ENCODE measurements at places on chromosomes 6 and 20.

- no peak for DNase-seq
Measured at GRCh38 chr20:12969071-12969669, 39.6 kb upstream of the SPTLC3 start.

DNA sequence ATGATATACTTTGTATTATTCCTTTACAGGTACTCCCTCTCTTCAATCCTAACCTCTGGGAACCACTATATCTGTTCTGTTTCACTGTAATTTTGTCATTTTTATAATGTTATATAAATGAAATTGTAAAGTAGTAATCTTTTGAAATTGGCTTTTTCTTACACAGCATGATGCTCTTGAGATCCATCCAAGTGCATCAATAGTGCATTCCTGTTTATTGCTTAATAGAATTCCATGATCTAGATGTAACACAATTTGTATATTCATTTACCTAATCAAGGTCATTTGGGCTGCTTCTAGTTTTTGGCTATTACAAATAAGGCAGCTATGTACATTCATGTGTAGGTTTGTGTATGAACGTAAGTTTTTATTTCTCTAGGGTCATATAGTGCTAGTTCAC lies 174.6 kb downstream of the KHDC1L start:
- no peak for DNase-seq

DNA sequence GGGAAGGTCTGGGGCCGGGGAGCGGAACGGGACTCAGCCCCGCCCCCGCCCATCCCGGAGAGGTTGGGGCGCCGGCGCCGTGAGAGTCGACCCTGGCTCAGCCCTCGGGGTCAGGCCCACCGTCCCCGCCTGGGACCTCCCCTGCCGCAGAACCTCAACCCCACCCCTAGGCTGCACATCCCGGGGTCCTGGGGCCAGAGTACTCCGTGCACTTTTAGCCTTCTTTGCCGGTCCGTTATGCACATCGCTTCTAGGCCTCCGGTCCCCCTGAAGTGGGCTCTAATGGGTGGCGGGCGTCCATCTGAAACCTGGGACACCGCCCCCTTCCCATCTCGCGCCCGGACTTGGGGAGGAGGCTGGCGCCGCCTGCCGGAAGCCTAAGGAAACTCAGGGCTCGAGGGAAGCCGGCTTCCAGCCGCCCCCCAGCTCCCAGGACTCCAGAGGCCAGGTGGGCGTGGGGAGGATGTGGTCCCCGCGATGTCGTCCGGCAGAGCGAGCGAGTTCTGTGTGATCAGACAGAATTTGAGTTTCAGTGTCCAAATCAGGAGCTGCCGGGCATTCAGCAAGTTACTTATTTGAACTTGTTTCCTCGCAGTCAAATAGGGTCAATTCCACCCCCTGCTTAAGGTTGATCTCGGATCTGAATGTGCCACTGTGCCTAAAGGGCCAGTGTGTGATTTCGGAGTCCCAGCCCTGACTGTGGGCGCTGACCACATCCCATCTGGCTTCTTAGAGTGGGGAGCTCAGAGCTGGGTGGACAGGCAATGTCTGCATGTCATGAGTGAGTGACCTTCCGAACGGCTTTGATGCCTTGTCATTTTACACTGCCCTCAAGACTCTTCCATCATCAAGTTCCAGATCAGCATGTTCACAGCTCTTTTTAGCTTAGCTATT lies 47.6 kb downstream of the CPXM1 start:
- no peak for DNase-seq

DNA sequence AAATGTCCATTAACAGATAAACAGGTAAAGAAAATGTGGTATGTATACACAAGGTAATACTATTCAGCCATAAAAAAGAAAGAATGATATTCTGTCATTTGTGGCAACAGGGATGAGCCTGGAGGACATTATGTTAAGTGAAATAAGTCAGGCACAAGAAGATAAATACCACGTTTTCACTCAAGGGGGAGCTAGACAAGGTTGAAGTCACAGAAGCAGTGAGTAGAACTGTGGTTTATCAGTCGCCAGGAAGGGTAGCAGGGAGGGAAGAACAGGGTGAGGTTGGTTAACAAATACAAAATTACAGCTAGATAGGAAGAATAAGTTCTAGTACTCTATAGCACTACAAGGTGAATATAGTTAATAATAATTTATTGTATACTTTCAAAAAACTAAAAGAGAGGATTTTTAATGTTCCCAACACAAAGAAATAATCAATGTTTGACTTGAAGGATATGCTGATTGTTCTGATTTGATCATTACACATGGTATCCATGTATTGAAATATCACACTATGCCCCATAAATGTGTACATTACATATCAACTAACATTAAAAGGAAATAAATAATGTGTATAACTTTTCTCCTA lies 21.1 kb downstream of the RTN4IP1 start:
- DNase-seq: no peak

DNA sequence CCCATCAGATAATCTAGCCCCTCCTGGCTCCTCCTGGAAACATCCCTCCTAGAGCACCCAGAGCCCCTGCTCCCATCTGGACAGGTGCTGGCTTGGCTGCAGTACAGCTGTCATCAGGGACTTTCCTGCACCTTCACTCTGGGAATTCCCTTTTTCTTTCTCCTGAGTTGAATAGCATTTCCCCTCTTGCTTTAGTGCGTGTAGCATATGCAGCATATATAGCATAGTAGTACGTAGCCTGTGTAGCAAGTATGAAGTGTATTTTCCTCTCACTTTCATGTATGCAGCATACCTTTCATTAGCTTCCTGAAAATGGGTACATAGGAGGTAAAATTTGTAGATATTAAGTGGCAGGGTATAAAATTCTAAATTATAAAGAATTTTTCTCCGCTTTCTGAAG lies 352.9 kb downstream of the ESR1 start:
- DNase-seq: no peak

DNA sequence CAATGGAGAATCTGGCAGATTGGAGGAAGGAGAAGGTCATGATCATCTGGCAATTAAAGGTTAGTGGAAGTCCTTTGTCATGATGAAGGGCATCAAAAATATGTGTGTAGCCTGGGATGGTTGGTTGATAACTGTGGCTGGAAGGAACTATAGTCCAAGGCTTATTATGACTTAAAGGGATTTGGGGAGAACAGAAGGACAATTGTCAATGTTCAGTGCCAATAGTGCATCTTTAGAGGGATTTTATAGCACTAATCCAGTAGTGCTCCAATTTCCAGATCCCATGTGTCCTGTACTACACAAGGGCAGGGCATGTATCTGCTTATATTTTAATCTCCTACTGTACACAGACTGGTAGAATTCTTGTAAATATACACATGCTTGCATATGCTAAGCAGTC lies 5.0 kb upstream of the ZBTB24 start:
- no peak for DNase-seq

- DNase-seq: no peak
Measured at GRCh38 chr6:52138284-52138683, 47.9 kb upstream of the IL17A start.

DNA sequence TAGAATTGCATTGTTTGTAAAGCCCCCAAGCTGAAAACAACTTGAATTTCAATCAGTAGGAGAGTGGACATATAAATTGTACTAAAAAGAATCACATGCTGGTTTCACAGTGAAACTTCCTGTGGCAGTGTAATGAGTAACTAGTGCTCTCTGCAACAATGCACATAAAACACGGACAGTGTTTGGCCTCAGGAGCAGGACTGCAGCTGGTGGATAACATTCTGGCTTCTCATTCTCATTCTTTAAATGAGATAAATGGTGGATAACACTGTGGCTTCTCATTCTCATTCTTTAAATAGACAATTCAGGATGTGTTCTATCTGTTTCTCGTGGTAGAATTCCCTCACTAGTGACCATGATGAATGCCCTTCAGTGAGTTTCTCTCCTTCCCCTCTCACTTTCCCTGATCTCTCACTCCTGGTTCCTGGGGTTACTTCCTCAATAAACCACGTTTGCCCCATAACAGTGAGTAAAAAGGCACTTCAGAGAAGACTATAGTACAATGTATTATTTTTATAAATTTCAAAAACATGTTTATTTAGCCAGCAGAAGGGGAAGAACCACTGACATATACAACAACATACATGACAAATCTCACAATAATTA lies 59.9 kb downstream of the SLC22A2 start:
- no peak for DNase-seq

DNA sequence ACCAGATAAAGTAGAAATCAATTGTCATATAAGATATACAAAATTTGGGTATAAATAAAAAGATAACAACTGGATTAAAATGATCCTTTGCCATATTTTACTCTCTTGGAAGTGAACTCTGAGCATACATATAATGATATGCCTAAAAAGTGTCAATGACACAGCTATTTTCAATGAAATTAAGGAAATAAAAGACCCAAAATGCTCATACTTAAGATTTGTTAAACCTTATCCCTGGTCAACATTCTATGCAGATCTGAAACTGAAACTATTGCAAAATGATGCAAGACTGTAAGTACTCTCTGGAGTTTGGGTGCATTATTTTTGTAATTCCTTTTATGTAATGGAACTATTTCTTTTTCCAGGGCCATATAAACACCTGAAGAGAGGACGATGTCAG lies 119.0 kb upstream of the SGK1 start:
- no peak for DNase-seq

DNA sequence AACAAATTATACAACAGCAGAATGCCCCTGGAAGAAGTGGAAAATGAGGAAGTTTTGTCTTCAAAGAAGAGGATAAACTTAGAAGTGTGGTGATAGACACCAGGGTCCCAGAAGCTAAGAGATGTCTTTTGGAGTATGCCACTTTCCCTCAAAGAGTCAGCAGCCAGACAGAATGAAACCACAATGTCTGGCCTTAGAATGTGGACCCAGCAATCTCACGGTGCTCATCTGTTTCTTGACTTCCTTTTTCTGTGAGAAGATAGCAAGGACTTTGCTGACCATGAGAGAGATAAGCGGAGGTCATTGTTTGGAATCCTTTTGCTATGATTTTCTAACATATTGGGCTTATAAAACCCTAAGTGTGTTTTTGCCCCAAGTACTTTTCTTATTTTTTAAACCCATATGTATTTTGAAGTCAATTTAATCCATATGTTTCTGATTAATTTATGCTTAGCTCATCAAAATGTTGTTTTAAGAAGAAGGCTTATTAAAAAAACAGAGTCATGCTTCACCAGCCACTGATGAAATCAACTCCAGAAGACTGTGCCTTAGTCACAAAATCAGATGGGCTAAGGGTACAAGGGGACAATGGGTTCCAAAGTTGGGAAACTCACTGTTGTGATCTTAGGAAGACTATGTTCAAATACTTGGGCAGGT lies 451.2 kb upstream of the JAG1 start:
- DNase-seq: no peak

GRCh38 chr20:25761596-25761995 lies 64.9 kb upstream of the ZNF337 start:
- DNase-seq: no peak

GRCh38 chr20:5001174-5002076 lies at the start of gene SLC23A2:
Gene SLC23A2, minus strand, starts transcription at chr20:5001510. Its CDS starts 68,948 bp downstream, at chr20:4932562.
- DNase-seq: peak; percentile 55

DNA sequence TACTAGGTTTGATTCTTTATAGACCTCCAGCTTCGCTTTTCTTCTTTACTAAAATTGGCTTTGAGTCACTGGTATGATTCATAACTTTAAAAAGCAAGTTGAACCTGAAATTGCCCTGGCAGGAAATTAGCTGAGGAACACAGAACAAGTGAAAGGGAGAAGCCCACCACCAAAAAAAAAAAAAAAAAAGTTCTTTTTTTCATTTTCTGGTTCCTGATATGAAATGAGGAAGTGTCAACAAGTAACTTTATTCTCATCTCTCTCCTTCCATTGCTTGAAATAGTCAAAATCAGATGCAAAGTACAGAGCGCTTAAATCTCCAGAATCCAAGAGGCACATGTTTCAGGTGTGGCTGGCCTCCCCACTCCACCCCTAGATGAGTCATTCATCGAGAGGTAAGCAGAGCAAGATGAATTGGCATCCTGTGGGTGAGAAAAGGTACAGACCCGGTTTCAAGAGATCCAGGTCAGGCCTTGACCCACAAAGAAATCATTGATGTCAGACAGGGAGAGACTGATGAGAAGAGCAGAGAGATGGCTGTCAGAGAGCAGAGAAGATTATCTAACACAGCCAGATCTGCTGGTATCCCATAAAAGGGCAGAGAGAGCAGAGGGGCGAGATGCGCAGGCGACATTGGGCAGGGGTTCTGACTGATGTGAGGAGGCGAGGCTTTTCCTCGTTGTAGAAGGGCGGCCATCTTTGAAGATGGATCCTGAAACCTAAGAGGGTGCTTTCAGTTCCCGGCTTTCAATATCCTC lies 54.8 kb upstream of the MBOAT1 start:
- no peak for DNase-seq

GRCh38 chr20:8917084-8917483 lies 151.8 kb upstream of the PLCB4 start:
- DNase-seq: no peak

Measured in stimulated activated CD4-positive, alpha-beta T cell treated with anti-CD3 and anti-CD28 coated beads, Interleukin-2, amount 100 ng/mL, for 4 hours (primary cell).